ENCODE measurements at places on chromosomes 7 and 10.

DNA sequence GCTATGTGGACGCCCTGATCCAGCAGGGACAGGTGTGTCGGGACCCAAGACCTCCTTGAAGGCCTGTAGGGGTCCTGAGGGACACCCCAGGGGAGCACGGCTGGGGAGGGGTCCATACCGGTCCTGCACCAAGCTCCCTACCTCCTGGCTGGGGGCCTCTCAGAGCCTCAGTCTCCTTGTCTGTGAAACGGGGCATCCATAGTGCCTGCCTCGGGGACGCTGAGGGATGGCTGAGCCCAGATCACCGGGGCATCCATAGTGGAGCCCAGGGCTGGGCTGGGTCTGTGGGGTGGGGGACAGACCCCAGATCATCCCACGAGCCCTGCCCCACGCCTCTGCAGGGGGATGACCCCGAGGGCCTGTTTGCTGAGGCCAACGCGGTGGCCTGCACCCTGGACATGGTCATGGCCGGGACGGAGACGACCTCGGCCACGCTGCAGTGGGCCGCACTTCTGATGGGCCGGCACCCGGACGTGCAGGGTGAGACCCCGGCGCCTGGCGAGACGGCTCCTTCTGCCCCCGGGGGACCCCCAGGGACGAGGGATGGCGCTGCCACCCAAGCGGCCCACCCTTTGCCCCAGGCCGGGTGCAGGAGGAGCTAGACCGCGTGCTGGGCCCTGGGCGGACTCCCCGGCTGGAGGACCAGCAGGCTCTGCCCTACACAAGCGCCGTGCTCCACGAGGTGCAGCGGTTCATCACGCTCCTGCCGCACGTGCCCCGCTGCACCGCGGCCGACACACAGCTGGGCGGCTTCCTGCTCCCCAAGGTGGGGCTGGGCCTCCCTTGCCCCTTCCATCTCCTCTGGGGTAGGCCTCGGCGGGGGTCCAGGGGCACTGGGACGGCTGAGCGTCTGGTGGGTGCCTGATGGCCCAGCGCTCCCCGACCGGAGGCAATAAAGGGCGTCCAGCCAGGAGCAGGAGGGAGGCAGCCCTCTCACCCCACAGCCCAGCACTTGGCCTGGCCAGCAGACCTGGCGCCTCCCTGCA, 4.1 kb downstream of the CYP2W1 start:
- DNase-seq: no peak

DNA sequence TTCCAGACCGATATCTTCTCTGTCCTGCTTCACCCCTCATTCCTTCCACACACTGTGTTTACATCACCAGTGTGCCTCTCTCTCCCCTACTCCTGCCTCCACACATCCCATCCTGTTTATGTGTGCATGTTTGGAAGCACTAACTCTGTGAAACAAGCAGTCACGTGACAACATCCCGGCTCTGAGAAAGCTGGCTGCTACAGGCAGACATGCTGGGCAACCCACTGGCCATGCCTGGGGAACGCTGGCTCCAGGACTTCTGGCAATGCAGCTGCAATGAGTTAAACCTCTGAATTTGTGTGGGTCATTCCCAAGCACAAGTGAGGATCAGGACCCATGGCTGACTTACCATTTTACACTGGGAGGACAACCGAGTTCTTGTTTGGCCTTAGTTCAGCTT, 74.0 kb downstream of the WNT2 start:
- DNase-seq: no peak

DNA sequence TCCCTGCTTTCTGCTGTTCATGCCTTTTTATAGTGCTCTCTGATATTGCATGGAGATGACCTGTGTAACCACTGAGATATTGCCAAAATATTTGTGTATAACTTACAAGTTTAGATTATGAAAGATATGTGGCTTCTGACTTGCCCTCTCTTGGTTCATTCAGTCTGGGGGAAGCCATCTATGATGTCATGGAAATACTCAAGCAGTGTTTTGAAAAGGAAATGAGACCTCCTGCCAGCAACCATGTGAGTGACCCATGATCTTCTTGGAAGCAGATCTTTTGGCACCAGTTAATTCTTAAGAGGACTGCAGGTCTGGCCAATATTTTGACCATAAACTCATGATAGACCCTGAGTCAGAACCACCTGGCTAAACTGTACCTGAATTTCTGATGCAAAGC, 183.0 kb downstream of the THSD7A start:
- no peak for DNase-seq

- DNase-seq: no peak
These were observed 745 bp downstream of the SLC16A9 start for GRCh38 chr10:59708816-59709394.

- DNase-seq: no peak
These were observed 46.2 kb downstream of the SEC61G start for GRCh38 chr7:54712820-54713219.

GRCh38 chr10:317271-317769, 182.1 kb downstream of the ZMYND11 start:
- DNase-seq: no peak

GRCh38 chr10:3046210-3046779, 21.1 kb upstream of the PFKP start:
- no peak for DNase-seq

GRCh38 chr7:40645197-40645596, 510.4 kb downstream of the SUGCT start:
- DNase-seq: no peak

GRCh38 chr10:49478819-49479218, 60.1 kb downstream of the ERCC6 start:
- no peak for DNase-seq

DNA sequence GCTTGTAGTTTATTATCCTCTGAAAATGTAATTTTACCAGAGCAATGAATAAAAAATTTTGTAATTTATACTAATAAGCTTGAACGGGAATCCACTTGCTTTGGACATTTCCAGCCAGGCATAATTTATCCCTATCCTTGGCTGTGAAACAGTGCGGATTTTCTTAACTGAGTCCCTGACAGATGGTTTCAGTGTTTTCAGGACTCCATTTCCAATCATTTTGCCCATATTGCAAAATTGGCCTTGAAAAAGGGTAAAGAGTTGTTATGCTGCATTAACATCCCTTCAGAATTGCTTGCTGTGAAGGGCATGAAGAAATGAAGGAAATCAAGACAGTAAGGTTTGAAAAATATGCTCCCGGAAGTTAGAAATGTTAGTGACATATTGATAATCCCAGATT, 57.7 kb downstream of the NXPH1 start:
- DNase-seq: no peak

DNA sequence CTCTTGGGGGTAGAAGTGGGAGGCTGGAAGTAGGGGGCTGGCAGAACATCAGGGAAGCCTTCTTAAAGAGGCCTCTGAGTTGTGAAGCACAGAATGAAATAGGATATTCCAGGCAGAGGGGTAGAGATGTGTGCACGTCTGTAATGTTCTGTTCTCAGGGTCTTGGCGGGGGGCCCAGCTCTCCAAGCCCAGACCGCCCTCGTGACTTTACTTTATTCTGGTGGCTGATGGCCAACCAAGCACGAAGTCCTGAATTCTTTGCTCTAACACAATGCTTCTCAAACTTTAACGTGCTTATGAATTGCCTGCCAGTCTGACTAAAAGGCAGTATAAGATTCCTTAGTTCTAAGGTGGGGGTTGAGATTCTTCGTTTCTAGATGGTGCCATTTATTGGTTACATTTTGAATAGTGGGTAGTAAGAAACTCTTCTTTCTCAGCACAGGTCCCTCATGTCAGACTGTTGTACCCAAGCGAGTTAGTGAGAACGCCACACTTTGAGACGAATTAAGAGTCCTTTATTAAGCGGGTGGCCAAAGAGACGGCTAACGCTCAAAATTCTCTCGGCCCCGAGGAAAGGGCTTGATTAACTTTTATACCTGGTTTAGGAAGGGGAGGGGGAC, 8.2 kb downstream of the PRXL2A start:
- no peak for DNase-seq

- peak; percentile 14 for DNase-seq
These were observed 118.7 kb downstream of the RALA start for GRCh38 chr7:39741942-39742623.

DNA sequence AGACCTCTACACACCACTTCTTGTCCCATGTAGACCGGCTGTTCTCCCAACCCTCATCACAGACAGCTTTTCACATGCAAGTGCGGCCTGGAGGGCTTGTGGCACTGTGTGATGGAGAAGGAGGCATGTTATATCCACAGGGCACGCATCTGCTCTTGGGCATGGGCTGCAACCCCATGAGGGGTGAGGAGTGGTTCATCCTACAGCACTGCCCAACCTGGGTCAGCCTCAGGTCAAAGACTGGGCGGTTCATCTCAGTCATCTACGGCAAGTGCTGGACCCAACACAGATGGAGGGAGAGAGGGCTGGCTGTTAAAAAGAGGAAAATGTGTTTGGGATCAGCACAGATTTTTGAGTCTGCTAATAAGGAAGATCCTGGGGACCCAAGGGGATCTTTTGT, 2.2 kb downstream of the FSCN3 start:
- no peak for DNase-seq

DNA sequence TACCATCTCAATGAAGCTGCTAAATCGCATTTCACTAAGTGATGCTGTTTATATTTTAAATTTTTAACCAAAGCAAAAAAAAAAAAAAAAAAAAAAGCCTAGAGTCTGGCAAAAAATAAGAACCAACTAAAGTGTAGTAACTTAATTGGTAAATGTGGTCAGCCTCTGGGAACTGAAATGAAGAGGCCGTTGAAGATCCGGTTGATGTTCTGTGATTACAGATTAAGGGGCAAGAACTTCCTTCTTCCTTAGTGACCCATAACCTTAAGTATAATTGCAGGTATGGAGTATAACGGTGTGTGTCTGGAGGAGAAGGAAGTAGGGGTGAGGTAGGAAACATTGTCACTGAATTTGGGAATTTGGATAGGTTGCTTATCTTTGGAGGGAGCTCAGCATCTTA, 7.7 kb upstream of the SRGN start:
- no peak for DNase-seq

DNA sequence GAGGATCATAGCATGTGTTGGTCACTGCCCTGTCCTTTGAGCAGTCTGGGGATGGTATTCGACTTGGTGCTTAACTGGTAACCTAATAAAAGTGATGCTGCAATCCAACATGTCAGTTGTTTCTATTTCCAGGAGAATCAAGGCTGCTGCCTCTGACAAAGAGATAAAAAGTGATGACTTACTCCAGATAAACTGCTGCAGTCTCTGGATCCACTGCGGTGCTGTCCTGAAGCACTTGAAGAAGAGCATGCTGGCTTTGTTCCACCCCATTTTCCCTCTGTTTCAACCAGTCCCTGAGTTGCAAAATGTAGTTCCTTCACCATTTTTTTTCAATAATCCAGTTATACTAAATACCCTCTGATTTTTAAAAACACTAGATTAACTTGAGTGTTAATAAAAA, 403.5 kb upstream of the ANKRD30A start:
- no peak for DNase-seq

DNA sequence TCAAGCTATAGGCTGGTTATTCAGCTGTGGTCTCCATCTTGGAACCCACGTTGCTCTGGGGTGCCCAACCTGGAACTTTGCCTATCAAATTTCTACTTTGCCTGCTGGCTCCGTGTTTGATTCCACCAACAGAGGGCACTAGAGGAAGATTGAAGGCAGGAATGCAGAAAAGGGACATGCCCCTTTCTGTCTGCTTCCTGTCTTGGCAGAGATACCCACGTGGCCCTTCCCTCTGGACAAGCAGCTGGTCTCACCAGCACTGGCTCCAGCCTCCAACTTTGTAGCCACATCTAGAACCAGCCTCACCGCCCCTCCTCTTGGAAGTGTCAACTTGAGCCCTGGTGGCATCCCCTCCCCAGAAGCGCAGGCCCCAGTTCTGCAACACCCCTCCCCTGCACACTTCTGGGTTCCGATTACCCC, 52.1 kb upstream of the ZNF438 start:
- peak; percentile 34 for DNase-seq

GRCh38 chr10:124296121-124296812, 122.5 kb downstream of the OAT start:
- no peak for DNase-seq

DNA sequence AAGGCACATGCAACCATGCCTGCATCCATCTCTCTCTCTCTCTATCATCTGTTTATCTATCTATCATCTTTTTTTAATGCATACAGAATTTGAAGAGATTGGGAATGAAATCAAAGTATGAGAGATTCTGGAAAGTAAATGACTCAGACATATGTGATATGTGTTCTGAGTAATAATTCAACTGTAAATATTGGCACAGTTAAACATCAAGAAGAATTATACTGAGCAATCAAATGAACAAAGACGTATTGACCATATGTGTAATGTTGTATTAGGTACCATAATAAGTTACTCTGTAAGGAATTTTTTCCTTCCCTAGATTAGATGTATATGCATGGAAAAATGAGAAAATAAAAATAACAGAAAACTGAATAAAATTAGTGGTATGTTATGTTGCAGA, 108.3 kb downstream of the SUGCT start:
- no peak for DNase-seq

DNA sequence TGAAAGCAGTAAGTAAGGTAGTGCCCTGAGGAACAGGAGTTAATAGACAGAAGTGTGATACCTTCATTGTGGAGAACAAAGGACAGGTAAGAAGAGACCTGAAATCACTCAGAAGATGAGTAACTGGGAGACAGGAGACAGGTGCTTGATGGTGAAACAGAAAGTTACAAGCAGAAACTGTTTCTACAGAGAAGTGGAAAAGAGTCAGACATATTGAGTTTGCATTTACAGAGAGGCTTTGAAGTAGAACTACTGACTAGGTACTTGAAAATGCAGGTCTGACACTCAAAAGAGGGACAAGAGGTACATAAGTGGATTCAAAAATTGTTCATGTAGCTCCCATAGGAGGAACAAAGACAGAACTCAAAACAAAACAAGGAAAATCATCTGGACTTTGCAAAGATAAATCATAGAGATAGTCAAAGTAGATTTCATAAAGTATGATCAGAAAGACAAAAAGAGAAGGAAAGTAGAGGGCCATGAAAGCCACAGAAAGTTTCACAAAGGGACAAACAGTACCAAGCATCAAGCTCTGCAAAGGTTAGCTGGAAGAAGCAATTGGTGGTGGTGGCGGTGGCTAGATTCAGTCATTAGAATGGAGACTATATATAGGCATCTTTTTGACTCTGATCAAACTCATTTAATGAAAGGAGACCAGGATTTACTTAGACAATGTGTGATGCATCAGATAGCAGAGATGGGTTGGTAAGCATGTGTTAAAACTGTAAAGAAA, 198.4 kb downstream of the PCLO start:
- no peak for DNase-seq

- no peak for DNase-seq
These were observed 108.5 kb downstream of the CFTR start for GRCh38 chr7:117588352-117588794.

- no peak for DNase-seq
These were observed 79.8 kb upstream of the PHYHIPL start for GRCh38 chr10:59096631-59097030.

- DNase-seq: peak; percentile 9
These were observed 112.4 kb upstream of the YAE1 start for GRCh38 chr7:39453743-39454355.

GRCh38 chr7:91941450-91941849, 788 bp downstream of the AKAP9 start:
- DNase-seq: peak; percentile 27

- DNase-seq: no peak
These were observed 8.1 kb upstream of the POLD2 start for GRCh38 chr7:44131173-44132029.

GRCh38 chr7:46229409-46229808, 308.3 kb upstream of the IGFBP3 start:
- DNase-seq: no peak

All from central memory CD4-positive, alpha-beta T cell (primary cell).